ENCODE measurements at places on chromosomes 16 and 17.

DNA sequence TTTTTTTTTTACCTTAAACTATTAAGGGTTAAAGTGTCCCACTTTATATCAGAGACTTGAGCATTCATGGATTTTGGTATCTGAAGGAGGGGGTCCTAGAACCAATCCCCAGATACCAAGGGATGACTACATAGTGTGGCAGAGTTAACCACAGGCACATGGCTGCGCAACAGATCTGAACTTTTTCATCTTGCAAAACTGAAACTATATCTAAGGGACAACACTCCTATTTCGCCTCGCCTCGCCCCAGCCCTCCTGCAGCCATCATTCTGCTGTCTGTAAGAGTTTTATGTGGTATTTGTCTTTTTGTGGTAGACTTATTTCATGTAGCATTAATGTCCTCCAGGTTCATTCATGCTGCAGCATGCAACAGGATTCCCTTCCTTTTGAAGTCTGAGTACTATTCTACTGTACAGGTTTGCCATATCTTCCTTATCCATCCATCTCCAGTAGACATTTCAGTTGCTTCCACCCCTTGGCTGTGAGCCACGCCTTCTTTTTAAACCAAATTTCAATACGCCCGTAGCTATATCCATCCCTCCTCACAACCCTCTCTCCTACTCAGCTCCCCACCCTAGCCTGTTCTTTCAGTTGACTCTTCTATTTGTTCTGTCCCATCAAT is 53.2 kb downstream of the AMFR start:
- DNase-seq: no peak

DNA sequence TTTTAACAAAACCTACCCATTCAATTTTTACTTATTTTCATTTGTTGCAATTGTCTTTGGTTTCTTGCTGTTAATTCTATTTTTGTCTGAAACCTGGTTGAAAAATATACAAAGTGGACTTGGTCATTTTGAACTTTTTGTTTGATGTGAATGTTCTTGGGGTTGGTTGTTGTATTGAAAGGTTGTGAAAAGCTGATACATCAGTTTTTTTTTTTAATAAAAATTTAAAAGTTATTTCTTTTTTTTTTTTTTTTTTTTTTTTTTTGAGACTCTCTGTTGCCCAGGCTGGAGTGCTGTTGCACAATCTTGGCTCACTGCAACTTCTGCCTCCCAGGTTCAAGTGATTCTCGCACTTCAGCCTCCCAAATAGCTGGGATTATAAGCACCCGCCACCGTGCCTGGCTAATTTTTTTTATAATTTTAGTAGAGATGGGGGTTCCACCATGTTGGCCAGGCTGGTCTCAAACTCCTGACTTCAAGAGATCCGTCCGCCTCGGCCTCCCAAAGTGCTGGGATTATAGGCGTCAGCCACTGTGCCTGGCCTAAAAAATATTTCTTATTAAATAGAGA is 28.9 kb downstream of the WIPF2 start:
- no peak for DNase-seq

GRCh38 chr17:4600563-4600962 is 16.2 kb downstream of the SMTNL2 start:
- no peak for DNase-seq

GRCh38 chr17:20702692-20703091 is 123.2 kb downstream of the CDRT15L2 start:
- no peak for DNase-seq

GRCh38 chr17:80502578-80502877 is 26.1 kb upstream of the NPTX1 start:
- no peak for DNase-seq

GRCh38 chr16:48330841-48331192 is 54.4 kb downstream of the SIAH1 start:
- DNase-seq: no peak

DNA sequence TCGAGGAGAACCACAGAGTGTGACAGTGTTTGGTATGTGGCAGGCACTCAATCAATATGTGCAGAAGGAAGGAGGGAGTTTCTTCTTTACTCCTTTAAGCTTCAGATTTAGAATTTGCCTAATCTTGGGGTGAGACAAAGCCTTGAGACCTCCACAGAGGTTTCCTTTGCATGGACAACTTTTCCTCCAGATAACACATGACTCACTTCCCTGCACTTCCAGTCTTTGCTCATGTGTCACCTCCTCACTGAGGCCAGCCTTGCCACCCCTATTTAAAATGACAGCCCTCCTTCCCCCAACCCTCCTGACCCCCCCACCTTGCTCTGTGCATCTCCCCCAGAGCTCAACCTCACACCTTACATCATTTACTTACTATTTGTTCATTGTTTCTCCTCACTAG is 17.4 kb upstream of the NOS2 start:
- no peak for DNase-seq

DNA sequence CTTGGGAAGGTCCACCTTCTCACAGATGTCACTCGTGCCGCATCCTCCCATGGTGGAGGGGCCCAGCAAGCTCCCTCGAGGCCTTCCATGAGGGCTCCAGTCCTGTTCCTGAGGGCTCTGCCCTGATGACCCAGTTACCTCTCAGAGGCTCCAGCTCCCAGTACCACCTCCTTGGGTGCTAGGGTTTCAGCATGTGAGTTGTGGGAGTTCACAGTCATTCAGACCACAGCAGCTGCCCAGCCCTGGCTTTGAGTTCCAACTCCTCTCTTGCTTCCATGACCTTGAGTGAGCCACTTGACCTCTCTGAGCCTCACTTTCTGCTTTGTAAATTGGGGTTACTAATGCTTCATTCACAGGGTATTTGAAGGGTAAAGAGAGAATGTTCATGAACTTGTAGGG is 37.1 kb upstream of the LGALS9 start:
- no peak for DNase-seq

DNA sequence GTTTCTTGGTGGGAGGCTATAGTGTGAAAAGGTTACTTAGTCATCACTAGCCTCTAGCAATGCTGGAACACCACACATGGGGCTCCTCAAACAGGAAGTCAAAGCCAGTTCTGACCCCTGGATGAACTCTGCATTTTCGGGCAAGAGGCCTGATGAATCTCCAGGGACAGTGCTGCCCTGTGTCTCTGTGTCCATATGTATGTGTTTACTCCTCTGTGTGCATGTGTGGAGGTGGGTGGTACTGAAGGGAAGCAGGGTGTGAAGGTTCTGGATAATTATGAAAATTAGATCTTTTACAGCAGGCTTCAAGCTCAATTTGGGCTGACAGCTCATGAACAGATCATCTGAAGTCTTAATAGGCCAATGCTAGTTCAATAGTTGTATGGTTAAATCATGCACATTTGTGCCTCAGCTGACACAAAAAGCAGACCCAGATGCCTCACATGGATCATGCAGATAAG is 133.6 kb downstream of the SNX11 start:
- peak; percentile 47 for DNase-seq

DNA sequence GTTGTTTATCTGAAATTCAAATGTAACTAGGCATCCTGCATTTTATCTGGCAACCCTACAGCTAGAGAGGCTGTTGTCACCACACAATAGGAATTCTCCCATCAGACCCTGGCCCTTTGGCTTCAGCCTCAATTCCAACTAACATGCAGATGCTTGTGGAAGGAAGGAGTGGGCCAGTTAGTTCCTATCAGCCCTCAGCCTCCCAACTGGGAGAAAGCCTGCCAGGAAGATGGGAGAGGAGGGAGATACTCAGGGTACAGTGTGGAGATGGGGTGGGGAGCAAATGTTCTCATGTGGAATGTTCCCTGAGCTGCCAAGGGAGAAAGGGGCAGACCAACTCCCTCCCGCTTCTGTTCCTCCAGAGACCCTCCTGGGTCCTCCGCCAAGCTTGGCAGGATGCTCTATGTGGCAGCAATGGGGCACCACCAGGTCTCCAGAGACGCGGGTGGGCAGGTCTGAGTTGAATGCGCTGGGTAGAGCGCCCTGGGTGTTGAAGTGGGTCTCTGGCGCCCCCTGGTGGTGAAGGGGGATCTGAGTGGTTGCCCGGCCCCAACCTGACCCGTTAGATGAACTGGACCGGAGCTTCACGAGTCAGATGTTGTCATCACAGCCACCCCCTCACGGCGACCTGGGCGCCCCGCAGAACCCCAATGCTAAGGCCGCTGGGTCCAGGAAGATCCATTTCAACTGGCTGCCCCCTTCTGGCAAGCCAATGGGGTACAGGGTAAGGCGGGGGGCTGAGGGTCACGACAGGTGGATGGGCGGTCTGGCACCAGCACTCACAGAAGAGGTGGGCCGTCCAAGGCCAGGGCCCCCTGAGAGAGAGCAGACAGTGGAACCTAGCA is 15.2 kb downstream of the GALK1 start:
- peak; percentile 43 for DNase-seq

DNA sequence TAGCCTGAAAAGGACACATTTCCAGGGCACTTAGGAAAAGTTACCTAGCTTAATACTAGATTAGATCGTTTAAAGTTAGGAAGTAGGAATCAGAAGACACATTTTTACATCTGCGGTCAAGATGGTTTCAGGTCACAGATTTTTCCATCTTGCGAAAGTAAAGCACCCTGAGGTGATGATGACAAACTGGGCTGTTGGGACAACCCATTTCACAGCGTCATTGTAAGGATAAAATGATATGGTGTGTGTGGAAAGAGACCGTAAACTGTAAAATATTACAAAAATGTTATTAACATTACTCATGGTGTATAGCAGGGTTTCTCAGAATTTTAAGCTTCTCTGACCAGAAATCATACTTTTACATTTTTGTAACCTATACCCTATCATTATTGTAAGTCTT is 10.1 kb upstream of the MAP2K6 start:
- no peak for DNase-seq

DNA sequence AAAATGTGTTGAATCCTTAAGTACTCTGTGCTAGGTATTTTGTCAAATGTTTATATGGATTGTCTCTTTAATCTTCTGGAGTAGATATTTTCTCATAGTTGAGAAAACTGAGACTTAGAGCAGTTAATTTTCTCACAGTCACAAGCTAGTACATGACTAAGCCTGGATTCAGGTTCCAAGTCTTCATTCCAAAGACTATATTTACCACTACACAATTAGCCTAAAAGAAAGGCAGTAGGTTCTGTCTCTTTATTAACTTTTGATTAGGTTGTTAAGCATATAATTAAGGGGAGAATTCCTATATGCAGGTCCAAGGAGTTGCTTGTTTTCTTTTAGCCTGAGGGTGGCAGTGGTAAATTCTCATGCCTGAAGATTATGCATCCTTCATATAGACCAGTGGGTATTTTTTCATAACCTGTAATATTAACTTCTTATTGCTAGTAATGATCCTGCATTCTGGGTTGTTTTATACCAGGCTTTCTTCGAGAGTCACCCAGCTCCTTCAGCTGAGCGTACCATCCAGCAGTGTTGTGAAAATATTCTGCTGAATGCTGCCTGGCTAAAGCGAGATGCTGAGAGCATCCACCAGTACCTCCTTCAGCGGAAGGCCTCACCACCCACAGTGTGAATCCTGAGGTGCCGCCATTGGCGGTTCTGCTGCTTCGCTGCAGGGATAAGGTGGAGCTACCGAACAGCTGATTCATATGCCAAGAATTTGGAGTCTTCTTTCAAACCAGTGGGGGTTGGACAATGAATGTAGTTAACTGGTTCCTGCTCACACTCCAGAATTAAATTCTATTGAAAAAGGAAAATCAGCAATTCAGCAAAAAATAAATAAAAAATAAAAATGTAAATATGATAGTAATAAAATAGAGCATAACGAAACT is 28.2 kb upstream of the KPNB1 start:
- peak; percentile 63 for DNase-seq

DNA sequence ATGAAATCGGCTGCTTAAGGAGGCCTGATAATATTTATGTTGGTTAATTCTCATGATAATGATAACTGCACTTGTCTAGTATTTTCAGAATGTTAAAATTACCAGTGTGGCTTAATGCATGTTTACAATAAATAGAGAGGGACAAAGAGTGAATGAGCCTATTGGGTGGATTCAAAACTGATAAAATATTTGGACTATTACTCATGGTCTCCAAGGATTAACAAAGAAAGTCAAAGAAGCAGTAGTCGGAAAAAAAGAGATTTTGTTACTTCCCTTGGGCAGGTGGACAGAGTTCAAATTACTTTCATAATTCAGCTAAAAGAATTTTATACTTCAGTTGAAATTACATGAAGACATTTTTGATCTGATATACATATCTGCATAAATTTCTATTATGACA is 258.2 kb upstream of the PMFBP1 start:
- no peak for DNase-seq

GRCh38 chr17:66909804-66910373 is 54.6 kb upstream of the CACNG4 start:
- no peak for DNase-seq

GRCh38 chr17:63698886-63699637 is 863 bp downstream of the LIMD2 start:
- DNase-seq: no peak

- no peak for DNase-seq
These were observed 17.7 kb downstream of the KNOP1 start for GRCh38 chr16:19700319-19700781.

DNA sequence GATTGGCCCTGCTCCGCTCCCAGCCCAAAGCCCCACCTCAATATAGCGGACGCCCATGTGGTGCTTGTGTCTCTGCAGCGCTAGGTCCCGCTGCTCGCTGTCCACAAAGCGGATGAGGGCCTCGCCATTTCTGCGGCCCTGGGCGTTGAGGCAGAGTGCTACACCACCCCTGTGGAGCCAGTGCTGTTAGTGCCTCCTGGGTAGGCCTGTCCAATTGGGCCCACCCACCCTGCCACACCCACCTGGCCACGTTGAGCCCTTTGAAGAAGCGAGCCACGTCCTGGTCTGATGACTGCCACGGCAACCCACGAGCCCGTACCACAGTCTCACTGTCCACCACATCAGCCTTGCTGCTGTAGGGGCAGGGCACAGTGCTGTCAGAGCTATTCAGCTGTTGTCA is 3.6 kb downstream of the ESRP2 start:
- no peak for DNase-seq

DNA sequence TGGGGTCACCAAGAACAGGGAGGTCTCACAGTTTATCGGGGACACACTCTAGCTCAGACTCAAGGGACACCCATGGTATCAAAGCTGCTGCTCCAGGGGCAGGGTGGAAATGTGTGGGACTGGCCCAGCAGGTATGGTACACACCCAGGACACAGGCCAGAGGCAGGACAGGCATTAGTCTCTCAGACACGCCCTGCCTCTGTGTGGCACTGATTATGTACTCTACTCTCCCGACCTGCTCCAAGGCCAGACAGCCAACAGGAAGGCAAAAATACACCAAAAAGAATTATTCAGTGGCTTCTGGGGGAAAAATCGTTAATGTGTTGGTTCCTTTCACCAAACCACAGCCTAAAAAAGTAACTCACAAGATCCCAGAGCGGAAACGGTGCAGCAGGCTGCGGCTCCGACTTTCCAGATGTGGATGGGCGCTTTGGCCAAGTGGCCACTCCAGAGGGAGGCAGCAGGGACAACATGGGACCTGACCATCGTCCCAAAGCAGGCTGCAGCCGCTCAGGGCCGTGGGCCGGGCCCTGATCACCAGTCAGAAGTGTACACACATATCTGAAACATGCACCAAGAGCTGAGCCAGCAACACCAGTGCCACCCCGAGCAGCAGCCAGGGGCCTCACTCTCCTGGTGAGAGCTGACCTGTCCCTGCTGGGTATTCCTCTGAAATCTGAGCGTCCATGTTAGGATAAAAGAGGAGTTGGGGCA is 1.0 kb upstream of the SIRT7 start:
- DNase-seq: no peak

- no peak for DNase-seq
These were observed 4.7 kb upstream of the PIK3R6 start for GRCh38 chr17:8872036-8872704.

- DNase-seq: no peak
These were observed 1.7 kb downstream of the PSMD11 start for GRCh38 chr17:32445971-32446370.

- no peak for DNase-seq
These were observed 225.2 kb downstream of the HAPSTR1 start for GRCh38 chr16:9316615-9317014.
